ENCODE measurements at places on chromosomes 7 and 10.

GRCh38 chr7:107907790-107908189 is 16.8 kb downstream of the DLD start:
- no peak for DNase-seq

DNA sequence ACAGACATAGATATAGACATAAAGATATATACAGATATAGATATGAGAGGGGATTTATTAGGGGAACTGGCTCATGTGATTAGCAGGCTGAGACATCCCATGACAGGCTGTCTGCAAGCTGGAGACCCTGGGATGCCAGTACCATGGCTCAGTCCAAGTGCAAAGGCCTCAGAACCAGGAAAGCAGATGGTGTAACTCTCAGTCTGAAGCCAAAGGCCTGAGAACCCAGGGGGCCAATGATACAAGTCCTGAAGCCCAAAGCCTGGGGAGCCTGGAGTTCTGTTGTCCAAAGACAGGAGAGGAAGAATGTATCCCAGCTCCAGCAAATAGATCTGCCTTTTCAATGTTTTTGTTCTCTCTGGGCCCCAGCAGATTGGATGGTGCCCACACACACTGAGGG is 5.5 kb downstream of the NCOA4 start:
- DNase-seq = no peak

- DNase-seq = no peak
Observed at GRCh38 chr7:2670171-2670570, 17.8 kb upstream of the AMZ1 start.

DNA sequence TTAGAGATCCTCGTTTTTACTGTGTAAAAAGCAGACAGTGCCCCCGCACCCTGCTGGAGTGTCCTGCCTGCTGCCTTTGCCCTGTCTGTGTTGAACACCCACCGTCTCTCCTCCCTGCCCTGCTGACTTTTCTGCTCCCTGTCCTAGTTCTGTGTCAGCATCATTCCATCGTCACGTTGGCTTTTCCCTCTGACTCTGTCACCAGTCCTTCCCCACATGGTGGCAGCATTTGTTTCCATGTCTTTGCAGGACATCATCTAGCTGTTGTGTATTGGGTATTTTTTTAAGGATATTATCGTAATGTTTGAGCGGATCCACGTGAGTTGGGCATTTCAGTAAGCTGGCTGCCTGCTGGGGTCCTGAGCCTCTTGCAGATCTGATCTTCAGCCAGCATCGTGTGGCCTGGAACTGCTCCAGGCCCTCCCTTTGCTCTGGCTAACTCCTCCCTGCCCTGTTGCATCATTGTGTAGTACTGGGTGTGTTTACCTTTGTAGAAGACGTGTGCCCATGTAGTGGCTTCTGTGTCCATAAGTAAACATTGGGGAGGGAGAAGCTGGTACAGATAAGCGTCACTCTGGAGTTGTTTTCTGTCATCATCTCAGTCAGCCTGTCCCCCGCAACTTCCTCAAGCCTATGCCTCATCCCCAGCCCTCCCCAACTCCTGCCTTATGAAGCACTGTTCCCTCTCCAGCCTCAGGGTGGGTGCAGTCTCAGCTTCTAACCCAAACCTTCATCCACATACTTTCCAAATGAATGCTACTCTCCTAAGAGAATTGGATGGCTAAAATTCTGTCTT is 44.3 kb downstream of the TRRAP start:
- DNase-seq = no peak

- DNase-seq = no peak
Observed at GRCh38 chr7:26709210-26709990, 155.0 kb downstream of the SKAP2 start.

- DNase-seq = no peak
Observed at GRCh38 chr10:94343151-94343550, 19.6 kb downstream of the NOC3L start.

DNA sequence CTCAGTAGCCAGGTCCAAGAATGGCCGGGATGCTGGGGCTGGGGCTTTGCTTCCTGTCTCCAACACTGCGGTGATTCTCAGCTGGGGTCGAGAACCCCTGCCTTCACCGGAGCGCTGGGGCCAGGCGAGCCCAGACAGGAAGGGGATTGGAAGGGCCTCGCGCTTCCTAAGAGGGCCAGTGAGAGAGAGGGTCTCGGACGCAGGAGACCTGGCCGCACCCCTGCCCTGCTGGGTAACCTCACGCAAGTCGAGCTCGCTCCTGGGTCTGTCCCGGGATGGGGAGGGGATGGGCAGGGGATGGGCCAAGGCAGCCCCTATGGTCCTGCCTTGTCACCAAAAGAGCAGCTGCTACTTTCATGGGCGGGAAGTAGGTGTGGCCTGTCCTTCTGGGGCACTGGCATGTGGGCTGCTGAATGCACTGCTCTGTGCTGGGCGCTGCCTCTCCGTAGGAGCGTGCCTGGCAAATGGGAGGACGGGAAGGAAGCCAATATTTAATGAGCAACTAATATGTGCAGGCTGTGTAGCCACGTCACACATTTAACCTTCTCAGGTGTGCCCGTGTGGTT is 20.0 kb downstream of the KCNK18 start:
- no peak for DNase-seq

GRCh38 chr7:40827222-40828085 is 692.6 kb downstream of the SUGCT start:
- DNase-seq = no peak

GRCh38 chr7:32068411-32069101 is 1.7 kb downstream of the PDE1C start:
- DNase-seq = no peak

- DNase-seq = no peak
Observed at GRCh38 chr10:26025523-26025922, 91.5 kb downstream of the MYO3A start.

- DNase-seq = peak; percentile 53
Observed at GRCh38 chr10:114541081-114541796, 116.8 kb downstream of the ABLIM1 start.

DNA sequence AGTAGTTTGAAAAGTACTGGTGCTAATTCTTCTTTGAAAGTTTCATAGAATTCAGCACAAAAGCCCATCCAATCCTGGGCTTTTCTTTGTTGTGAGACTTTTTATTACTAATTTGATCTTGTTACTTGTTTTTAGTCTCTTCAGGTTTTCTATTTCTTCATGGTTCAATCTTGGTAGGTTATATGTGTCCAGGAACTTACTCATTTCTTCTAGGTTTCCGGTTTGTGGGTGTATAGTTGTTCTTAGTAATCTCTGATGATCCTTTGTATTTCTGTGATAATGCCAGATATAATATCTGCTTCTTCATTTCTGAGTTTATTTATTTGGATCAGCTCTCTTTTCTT is 147.5 kb downstream of the RTKN2 start:
- no peak for DNase-seq

- DNase-seq = no peak
Observed at GRCh38 chr10:48463318-48464003, 141.4 kb downstream of the ARHGAP22 start.

DNA sequence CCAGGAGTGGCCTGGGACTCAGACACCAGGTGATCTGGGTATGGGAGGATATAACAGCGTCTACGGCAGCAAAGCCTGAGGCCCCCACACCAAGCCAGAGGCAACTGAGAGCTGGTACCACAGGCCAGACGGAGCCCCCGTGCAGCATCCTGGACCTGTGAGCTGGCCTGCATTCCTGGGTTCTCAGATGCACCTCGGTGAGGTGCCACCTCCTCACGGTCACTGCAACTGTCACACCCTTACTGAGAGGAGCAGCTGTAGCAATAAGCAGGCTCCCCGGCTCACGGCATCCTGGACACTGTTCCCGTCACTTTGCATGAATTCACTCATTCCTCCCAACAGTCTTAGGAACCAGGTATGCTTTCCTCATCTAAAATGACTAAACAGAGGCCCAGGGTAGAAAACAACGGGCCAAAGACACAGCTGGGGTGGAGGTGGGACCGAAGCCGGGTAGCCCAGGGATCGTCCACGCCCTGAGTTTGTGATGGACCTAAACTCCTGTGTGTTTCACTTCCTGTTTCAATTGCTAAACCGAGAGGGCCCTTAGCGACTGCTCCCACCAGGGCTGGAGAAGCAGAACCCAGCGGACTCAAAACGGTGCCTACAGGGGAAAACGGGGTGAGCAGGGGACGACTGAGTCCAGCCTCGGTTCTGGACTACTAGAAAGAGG is 98.7 kb downstream of the CTBP2 start:
- DNase-seq = no peak

GRCh38 chr10:22606164-22606614 is 108.2 kb downstream of the PIP4K2A start:
- DNase-seq = no peak

GRCh38 chr7:109335951-109336350 is 766.3 kb downstream of the DNAJB9 start:
- no peak for DNase-seq

GRCh38 chr10:23202779-23203178 is 10.7 kb downstream of the PTF1A start:
- DNase-seq = no peak

DNA sequence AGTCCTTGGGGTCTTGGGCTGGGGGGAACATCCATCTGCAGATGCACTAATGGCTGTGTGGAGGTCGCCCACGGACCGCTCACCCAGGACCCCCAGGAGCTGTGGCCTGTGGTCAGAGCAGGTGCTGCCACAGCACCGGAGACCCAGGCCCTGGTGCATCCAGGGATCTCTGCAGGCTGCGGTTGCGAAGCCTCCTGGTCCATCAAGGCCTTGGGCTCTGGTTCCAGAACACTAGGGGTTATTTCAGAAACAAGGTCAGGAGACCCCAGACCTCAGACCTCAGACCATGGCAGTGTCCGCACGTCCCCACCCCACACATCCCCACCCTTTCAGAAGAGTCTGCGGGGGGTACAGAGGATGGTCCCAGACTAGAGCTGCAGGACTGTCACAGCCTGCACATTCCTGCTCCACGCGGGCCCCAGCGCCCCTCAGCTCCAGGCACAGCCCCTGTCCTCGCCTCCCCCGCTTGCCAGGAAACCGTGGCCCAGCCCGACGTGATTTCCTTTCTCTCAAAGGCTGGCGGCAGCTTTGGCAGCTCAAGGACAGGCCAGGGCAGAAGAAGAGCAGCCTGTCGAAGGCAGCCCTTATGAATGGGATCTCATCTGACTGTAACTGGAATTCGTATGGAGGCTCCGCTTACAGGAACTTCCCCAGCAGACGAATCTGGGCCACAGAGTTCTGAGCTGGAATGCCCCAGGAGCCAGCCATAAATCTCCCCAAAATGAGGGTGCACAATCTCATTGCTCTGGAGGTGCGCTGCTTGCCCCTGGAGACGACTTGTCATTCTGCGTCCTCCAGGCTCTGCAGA is 136.2 kb upstream of the RET start:
- no peak for DNase-seq

DNA sequence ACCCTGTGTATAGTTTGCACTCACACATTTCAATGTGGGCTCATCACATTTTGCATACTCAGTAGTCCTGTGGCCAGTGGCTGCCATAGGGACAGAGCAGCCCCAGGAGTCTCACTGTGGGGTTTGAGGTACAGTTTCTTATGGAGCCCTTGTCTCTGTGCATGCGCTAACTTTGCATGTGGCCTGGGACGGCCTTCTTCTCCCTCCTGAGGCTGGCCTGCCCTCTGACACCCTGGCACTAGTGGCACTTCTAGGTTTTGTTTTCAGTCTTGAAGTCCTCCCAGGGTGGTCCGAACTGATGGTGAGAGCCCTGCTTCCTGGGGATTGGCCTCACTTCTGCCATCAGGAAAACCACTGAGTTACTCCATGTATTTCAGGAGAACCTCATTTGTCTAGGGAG is 21.2 kb downstream of the NACAD start:
- no peak for DNase-seq

- DNase-seq = no peak
Observed at GRCh38 chr10:17235136-17235535, 7.1 kb downstream of the VIM start.

DNA sequence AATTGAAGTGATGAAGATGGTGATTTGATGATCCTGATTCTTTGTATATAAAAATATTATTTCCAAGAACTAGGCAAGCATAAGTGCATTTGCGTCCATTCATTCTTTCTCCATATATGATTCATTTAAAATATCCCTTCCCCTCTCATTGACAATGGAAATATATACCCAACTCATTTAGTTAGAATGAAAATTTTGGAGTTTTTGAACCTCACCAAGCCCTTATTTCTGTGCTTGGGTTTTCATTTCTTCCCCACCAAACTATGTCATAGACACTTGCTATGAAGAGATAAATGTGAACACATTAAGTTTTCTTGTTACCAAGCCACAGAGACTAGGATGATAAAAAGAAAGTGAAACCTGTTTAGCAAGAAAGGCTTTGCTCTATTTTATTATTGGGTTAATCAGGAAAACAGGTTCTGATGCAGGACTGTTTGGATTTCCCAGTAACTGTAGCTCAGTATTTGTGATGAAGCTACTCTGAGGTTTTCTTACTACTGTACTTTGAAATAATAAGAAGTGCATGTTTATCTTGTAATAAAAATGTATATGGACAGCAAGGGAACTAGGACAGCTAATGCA is 68.3 kb downstream of the ITGB1 start:
- no peak for DNase-seq

DNA sequence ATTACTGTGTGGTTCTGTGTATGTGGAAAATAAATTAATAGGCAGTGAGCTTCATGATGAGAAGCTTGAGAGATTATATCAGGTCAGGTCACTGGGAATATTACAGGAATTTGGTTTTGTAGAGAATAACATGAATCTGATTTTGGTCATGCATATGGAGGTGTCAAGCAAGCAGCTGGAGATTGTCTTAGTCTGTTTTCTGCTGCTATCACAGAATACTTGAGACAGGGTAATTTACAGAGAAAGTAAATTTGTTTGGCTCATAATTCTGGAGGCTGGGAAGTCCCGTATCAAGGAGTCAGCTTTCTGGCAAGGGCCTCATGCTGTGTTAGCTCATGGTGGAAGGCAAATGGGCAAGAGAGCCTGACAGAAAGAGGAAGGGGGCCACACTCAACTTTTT is 120.7 kb upstream of the FAM3C start:
- DNase-seq = no peak

- no peak for DNase-seq
Observed at GRCh38 chr10:108902619-108903285, 1020.6 kb downstream of the XPNPEP1 start.

DNA sequence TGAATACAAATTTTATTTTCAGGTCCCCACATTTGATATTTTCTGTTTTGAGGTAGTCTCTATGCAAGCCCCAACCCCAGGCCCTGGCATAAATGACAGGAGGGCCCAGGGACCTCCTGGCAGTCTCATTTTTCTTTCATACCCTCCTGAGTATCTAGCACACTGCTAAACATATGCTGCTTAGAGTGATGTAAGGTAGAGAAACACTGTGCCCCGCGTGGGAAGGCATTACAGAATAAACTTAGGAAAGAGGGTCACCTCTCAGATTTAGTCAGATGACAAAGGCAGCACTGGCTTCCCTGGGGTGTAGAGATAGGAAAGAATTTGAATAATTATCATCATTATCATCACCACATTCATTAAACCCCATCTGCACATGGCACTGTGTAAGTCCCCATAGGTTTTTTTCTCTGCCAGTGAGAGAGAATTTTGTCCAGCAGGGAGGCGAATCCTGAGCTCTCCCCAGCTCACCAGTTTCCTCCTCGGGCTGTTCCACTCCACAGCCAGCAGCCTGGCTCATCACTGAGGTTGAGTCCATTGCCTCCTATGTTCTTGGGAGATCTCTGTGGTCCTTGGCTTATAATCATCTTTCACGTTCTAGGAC is 507.3 kb upstream of the GALNT17 start:
- DNase-seq = no peak
